ENCODE measurements at places on chromosomes 4 and X.

- no peak for DNase-seq
These were observed 38.0 kb upstream of the ADGRL3 start for GRCh38 chr4:61162116-61162515.

DNA sequence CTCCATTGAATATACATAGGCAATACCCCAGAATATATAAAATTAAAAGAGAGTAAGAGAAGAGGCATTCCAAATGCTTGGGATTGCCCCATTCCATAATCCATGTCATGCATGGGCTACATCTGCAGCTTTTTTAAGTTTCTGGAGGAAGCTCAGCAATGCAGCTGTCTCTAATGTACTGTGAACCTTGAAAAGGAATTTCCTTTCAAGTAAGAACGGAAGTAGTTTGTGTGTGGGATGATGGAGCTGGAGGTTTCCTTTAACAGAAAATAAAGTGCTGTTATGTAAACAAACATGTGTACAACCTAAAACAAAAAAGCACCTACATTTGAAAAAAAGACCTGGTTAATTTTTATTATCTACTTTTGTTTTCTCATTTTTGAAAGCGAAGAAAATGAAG lies 303.5 kb downstream of the BMPR1B start:
- no peak for DNase-seq

DNA sequence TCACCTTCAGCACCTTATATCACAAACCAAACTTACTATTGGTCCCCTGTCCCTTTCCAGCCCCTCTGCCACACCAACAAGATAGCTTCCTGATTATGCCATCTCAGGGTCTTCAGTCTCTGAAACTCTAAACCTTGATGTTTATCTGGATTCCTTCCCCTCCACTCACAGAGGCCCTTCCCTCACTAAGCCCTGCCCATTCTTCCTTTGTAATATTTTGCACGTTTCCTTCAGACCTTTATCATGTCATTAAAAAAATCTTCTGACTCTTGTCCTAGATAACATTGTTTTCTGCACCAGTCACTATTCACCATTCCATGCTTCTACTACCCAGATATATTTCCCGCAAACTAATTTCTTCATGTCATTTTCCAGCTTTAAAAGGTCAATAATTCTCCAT lies 17.7 kb upstream of the CEP135 start:
- no peak for DNase-seq

- no peak for DNase-seq
These were observed 515.7 kb downstream of the SMARCA1 start for GRCh38 chrX:129007631-129008030.

DNA sequence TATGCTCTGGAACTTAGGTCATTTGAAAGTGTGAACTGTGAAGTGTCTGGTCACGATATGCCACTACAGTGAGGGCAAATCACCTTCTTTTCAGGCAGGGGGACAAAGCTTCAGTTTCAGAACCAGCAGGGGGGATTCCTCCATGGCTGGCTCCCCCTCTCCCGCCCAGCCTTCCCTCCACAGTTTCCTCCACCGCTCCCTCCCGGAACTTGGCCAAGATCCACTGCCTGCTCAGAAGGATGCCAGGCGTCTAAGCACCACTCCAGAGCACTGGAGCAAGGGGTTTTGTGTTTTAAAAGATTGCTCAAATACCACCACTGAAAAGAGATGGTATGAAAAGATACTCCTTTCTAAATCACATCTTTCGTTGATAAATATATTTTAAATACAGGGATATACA lies 126.9 kb downstream of the ELOVL6 start:
- DNase-seq = no peak

GRCh38 chr4:184648054-184648312 lies 1.3 kb downstream of the CASP3 start:
- no peak for DNase-seq

DNA sequence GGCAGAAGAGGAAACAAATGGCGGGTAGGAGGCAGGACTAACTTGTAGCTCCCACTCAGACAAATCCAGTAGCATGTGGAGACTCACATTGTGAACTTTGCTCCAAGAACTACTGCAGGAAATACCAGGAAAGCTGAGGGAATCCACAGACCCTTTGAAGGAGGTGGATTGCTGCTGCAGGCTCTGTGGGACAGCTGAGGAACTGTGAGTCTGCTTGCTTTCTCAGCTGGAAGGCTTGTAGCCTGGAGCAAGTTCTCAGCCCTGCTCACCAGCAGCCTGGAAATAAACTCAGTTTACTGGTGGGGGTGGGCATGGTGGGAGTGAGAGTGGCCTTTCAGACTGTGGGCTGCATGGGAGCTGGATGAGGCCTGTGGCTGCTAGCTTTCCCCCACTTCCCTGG lies 16.0 kb downstream of the RTL3 start:
- no peak for DNase-seq

DNA sequence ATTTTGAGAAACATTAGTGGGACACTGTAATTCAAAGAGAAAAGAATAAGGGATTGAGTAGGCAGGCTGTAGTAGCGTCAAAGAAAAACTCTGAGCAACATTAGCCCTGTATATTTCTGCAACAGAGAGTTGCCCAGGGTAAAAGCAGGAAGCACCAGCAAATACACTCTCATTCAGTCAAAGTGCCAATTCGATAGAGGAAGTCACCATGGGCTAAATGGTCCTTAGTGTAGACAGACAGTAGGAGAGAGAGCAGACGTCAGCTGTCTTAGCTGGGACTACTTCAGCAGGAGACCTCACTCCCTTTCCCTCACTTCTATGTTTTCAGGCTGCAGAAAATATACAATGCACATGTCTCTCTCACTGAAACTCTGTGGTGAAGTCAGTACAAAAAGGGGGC lies 2073.8 kb upstream of the TENM3 start:
- DNase-seq = no peak

DNA sequence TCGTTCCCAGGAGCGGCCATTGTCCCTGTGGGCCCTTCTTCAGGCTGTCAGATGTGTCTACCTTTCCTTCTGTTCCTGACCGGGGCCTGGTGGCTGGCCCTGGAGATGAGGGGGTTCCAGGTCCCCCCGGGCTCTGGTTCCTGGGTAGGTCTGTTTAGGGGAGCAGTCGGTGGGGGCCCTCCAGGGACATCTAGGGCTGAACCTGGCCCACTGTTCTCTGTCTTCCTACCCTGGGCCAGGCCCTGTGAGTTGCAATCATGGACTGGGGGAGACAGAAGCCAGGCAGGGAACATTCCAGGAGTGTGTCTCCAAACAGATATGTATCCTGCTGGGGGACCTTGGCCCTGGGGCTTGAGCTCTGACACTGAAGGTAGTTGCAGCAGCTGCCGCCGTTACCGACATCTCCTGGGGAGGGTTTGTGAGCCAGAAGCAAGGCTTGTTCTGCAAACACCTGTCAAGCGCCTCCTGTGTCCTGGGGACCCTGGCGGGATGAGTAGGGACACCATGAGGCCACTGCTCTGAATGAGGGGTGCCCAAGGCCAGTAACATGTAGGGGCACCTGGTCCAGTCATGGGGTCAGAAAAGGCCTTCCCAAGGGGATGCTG lies 49.5 kb upstream of the ADRA2C start:
- no peak for DNase-seq

DNA sequence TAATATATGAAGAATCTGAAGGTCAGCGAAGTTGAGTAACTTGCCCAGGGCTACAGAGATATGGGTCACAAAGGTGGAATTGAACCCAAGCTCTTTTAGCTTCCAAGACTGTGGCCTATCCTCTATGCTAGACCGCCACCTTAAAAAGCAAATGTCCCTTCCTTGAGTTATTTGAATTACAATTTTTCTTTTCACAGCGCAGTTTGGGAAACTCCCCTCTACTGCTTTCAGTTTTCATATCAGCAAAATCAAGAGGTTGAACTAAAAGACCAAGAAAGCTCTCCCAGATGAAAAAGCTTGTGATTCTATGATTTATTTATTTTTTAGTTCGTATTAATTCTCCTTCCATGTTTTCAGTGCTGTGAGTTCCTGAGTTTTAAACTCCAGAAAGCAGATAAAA lies 174.5 kb upstream of the C1QTNF7 start:
- DNase-seq = no peak

DNA sequence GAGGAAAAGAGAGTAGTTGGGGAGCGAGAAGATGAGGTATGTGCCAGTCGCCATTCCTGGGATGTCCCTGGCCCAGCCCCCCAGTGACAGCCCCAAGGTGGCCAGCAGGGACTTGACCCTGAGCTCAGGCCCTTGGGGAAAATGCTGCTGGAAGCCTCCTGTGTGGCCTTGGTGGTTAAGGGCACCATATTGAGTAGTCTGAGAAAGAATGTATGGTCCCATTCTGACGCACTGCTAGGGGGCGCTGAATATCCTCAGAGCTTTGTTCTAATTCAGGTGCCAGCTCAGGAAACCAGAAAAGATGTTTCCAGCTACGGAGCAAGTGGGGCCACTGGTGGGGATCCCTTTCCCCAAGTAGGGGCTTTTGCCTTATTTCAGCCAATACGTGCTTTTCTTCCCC lies 14.0 kb upstream of the UBA6 start:
- no peak for DNase-seq

Measured in anterior cingulate cortex (tissue), 58 donors.